Activated naive CD4-positive, alpha-beta T cell treated with anti-CD3 and anti-CD28 coated beads, Interleukin-2, amount 50 U/mL, for 16 hours (primary cell): ENCODE measurements at places on chromosomes 5 and 9.
A peak's percentile ranks its signal among the peaks of the same experiment; 100 is the strongest.

DNA sequence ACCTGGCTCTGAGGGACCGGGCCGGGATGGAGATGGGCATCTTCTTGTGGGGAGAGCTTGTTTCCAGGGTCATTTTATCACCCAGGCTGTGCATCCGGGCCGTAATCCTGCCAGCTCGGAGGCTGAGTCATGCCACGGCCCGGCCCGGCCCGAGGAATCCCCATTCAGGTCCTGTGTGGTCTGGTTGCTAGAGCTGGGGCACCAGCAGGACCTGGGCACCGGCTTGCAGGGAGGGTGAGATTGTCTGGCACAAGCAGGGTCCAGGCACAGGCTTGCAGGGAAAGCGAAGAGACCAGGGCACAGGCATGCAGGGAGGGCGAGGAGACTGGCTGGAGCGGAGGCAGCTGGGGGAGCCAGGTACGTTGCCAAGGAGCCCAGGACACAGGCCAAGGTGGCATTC is 106.8 kb downstream of the RXRA start:
- DNase-seq: no peak

GRCh38 chr5:19880458-19880857 is 107.5 kb downstream of the CDH18 start:
- no peak for DNase-seq

DNA sequence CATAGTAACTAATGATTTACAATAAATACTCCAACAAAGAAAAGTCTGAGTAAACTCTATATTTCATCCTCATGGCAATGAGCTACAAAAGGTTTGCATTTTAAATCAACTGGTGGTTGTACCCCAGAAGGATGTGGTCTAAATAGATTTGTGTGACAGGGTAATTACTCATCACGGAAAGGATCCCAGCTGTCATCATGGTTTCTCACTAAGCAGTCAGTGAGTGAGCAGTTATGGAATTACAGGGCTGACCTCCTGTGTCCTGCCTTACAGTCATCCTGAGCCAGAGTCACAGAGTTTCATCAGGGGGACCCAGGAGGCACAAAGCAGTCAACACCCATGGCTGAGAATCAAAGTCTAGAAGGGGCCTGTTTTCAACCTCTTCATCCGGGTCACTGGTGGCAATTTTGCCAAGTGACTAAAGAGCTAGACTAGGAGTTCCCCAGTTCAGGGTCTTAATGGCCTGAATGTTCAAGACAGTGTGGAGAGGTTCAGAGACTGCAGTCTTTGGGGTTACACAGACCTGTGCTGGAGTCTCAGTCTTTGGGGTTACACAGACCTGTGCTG is 210.7 kb upstream of the SLC24A2 start:
- peak; percentile 46 for DNase-seq

DNA sequence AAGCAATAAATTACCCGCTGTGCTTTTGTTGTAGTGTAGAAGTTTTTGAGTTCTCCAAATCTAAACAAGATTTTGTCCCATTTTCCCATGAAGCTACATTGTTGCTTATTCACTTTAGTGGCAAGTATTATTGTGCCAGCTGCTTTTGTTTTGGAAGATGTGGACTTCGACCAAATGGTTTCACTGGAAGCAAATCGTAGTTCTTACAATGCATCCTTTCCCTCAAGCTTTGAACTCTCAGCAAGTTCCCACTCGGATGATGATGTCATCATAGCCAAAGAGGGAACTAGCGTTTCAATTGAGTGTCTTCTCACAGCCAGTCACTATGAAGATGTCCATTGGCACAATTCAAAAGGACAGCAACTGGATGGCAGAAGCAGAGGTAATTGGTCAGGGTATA is 10.9 kb downstream of the MFAP3 start:
- no peak for DNase-seq

DNA sequence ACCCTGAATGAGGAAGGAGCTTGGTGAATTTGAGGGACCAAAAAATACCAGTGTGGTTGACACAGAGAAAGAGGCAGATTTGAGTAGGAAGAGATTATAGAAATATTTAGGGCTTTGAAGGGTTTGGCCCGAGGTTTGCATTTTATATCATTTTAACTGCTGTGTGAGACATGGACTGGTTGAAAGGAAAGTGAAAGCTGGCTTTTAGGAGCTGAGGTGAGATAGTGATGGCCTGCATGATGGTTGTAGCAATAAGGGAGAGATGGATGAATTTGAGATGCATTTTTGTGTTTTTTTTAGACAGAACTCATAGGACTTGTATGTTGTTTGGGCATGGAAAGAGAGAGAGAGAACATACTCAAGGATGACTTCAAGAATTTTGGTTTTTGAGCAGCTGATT is 21.7 kb downstream of the FER start:
- no peak for DNase-seq

DNA sequence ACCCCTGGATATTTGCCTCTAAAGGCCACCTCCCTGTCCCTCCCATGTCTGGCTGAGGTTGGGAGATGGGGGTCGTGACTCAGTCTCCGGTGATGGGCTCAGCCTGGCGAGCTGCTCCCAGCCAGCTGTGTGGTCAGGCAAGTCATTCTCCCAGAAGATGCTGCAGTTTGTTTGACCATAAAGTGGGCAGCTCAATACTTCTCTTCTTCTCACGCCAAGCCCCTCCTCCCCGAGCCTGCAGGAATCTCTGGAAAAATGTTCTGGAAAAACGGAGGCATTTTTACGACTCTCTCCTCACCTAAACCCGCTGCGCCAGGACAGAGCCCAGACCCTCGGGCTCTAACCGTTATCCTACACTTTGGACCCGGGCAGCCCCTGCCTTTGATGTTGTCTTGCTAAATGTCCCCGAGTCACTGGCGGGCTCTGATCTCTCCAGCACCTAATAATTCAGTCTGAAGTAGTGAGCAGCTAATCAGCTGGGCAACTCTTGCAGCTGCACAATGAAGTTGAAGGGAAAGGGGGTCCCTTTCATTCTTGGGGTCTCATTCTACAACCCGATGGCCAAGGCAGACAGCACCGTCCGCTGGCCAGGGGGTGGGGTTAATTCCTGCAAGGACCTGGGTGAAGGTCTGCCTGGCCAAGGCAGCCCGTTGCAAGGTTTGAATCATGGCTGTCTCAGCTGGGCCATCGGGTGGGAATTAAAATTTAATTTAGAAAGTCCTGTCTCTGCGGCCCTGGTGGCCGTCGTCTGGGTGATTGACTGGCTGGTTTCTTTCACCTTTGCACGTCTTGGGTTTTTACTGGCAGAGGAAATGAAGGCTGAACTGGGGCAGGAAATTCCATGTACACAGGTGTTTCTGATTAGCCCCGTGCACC is 12.3 kb downstream of the DCANP1 start:
- no peak for DNase-seq

DNA sequence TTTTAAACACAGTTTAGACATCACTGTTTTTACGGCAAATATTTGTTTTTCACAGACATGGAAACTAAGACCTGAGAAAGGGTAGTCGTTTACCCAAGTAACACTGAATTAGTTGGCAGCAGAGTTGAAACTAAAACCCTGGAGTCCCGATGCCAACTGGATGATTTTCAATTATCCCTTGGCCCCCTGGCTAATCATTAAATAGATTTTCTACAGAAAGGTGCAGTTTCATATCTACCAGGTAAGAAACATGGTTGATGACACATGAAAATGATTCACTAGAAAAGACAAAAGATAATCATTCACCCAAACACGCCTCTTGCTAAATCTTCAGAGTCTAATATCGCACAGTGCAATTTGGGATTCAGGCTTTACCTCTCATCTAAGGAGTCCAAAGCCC is 136.9 kb downstream of the SEMA5A start:
- no peak for DNase-seq

DNA sequence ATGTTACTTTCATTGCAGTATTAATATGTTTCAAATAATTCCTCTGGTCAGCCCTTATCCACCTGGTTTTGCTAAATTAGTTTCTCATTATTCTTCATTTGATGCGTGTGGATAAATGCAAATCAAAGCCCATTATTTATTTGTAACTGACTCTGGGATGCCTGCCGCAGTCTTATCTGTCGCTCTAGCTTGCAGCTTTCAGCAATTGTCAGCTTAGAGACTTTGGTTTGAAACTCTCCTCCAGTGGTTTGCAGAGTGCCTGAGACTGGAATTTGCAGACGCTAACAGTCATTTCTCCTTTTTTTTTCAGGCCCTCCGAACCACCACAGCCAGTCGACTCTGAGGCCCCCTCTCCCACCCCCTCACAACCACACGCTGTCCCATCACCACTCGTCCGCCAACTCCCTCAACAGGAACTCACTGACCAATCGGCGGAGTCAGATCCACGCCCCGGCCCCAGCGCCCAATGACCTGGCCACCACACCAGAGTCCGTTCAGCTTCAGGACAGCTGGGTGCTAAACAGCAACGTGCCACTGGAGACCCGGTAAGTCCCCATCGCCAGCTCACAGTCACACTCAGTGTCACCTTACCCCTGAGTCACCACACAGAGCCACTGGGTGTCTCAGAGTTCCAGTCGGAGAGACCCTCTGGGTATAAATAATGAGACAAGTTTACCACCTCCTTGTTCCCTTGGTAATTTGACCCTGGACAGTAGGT is 339.0 kb upstream of the WWC1 start:
- no peak for DNase-seq

DNA sequence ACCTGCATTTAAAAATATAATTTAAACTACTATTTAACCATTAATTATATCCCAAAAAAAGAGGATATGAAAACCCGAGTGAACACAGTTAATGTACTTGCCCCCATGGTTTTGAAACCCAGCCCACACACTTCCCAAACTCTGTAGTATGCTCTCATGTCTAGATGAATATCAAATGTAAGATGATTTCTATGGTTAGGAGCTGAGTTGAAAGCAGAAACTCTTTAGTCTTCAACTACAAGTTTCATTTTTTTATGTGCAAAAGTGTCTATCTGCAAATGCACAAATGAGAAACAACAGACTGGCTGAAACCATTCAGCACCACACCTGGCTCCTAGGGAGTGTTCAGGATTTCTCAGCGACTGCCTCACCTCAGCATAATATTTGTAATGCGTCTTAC is 183.3 kb downstream of the SEMA5A start:
- DNase-seq: no peak

- no peak for DNase-seq
Measured at GRCh38 chr5:167732499-167732898, 558.9 kb upstream of the WWC1 start.

- DNase-seq: no peak
Measured at GRCh38 chr9:76203373-76203772, 190.9 kb downstream of the RFK start.

DNA sequence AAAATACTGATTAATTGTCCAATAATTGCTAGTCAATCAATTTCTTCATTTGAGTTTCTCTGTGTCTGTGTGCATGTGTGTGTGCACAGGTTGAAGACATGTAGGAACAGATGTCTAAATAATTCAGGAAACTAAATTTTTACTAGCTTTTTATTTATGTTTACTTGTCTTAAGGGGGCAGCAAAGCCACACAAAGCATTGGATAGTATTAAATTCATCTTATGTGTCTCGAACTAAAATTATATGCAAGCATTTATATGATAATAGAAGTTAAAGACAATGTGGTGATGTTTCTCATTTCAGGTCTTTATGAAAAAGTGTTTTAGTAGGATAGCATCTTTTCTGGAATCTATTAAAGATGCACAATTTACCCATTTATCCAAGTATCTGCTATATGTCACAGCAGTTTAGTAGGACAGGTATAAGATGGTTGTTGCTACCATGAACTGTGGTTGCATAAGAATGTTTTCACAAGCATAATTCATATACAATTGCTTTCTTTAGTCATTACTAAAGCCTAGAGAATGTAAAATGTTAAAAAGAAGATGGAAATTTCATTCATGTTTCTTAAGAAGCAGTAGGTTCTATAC is 784.6 kb upstream of the NUDT12 start:
- DNase-seq: no peak

DNA sequence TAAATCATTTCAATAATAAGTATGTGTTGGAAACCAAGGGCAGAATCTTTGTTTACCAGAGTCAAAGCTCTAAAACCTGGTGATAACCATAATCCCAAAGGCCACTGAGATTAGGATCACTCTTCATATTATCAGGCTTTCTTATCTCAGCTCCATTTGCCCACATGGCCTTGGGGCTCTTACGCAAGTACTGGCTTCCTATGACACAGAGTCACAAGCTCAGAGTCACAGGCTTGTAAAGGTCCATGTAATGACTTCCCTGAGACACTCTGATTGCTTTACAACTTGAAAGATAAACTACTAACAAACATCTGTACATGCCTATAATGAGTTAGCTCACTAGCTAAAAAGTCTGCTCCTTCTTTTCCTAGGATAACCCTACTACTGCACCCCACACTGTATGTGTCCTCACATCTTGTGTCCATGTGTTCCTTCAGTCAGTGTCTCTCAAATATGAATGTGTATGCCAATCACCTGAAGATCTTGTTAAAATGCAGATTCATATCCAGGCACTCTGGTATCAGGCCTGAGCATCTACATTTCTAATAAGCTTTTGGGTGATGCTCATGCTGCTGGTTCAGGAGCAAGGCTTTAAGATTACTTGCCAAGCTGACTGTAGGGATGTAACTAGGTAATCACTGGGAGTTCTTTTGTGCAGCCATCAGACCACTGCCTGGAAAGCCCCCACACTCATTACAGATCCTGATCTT is 28.4 kb downstream of the SEMA6A start:
- DNase-seq: no peak

DNA sequence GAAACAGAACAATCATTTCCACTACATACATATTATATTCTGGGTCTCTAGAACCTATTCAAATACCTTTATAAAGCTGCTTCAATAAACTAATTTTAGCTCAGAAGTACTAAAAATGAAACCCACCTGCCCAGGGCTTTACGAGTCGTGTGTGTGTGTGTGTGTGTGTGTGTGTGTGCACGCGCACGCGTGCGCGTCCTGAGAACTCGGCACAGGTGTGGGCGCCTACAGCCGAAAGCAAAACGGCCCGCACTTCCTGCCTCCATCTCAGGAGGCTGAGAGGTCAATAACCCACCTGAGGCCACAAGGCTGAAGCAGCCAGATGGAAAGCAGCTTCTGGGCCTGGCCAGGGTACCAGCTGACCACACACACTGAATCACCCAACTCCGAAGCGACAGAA is 3.0 kb downstream of the CLPTM1L start:
- no peak for DNase-seq

- DNase-seq: no peak
Measured at GRCh38 chr5:147892696-147893296, 13.5 kb downstream of the C5orf46 start.

GRCh38 chr5:150562832-150563231 is 54.9 kb downstream of the NDST1 start:
- no peak for DNase-seq

DNA sequence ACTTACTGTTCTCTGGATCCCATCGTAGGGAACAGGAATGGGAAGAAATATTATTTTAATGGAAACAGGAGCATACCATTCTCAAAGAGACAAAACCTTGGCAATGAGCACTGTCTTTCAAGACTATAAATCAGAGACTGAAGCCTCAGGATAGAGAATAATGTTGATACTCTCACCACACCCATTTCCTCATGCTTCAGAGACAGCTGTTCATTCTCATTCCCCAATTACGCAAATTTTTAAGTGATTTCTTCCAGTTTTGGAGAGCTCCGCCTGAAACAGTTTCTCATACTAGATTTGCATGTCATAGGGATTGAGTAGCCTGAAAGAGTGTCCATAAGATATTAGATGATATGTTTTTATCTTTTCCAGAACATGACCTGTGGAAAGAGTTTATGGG is 290.5 kb upstream of the RASA1 start:
- no peak for DNase-seq
